ENCODE measurements at places on chromosomes 12 and 14.
A peak's percentile ranks its signal among the peaks of the same experiment; 100 is the strongest.

DNA sequence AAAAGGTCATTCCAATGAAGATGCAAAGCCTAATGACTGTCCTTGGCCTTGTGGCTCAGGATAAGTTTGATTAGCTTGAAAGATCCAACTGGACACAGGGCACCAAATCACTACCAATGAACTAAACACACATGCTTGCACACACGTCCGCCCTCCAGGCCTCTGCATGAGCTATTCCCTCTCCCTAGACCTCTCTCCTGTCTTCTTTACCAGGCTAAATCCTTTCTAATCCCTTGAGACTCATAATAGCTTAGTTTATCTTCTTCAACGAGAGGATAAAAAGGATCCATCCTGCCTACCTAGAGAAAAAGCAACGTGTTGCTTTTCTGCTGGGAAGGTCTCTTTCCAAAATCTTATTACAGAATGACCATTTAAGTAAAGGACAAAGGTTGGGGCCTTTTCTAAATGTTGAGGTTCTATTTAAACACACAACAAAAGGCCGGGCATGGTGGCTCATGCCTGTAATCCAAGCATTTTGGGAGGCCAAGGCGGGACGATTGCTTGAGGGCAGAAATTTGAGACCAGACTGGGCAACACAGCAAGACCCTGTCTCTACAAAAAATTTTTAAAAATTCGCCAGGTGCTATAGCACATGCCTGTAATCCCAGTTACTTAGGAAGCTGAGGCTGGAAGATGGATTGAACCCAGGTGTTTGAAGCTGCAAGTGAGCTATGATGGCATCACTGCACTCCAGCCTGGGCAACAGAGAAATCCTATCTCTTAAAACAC, 22.4 kb downstream of the PXN start:
- DNase-seq: no peak

DNA sequence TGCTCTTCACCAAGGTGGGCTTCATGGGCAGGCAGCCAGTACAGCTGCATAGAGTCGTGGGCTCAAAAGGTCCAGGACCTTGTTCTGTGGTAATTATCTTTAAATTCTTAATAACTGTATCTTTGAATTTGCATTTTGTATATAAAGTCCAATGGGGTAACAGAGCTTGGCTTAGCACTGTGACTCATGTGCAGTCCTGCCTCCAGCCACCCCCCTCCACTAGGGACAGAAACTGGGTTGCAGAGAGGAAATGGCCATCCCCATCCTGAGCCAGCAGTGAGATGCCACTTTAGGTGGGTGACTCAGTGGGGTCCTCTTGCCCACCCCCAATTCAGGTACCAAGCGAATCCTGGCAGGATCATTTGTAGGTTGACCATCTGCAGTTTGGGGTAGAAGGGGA, 48.1 kb downstream of the EPS8 start:
- no peak for DNase-seq

GRCh38 chr12:121534495-121535148, 46.2 kb downstream of the KDM2B start:
- peak; percentile 75 for DNase-seq

DNA sequence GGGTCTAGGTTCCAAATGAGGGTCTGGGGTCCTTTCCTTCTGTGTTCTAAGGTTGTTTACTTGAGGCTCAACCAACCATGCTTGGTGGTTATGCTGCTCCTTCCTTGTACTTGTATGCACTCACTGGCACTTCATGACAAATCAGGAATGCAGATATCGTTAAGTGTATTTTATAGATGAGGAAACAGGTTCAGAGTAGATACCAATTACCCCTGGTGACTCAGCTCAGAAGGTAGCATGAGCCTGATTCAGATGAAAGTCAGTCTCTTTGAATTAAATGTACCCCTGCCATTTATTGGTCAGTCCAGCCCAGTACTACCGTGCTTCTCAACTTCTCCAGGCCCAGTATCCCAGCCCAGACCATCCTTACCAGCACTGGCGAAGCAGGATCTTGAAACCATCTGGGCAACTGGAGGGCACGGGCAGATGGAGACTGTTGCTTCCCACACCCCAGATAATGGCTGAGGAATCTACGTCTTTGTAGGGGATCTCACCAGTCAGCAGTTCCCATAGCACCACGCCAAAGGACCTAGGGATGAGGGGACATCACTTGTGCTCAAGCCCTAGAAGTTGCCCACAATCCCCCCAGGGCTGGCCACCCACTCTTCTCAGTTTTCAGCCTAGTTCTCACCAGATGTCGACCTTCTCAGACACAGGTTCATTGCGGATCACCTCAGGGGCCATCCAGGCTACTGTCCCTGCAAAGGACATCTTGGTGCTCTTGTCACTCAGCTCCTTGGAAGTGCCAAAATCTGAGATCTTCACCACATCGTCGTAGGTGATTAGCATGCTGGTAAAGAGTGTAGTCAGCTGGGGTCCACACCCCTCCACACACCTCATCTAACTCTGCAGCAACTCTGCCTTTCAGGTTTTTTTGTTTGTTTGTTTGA, 14.3 kb downstream of the MAP3K12 start:
- no peak for DNase-seq

GRCh38 chr14:45426685-45427282, 173.8 kb upstream of the MIS18BP1 start:
- DNase-seq: no peak

DNA sequence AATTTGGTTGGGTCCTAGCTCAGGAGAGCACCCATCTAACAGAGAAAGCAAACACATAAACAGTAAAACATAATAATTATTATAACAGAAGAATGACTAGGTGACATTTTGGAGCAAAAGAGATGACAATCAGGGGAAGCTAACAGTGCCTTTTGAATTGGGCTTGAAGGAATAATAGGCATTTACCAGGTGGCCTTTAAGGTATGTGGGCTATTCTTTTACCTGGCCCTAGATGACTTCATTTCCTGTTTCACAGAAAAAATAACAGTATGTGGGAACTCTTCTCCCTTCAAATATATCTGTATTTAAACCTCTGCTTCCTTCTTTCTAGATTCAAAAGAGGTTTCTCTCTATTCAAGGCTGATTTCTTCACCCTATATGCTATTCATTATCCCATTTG, 3.8 kb downstream of the IRAK4 start:
- no peak for DNase-seq

DNA sequence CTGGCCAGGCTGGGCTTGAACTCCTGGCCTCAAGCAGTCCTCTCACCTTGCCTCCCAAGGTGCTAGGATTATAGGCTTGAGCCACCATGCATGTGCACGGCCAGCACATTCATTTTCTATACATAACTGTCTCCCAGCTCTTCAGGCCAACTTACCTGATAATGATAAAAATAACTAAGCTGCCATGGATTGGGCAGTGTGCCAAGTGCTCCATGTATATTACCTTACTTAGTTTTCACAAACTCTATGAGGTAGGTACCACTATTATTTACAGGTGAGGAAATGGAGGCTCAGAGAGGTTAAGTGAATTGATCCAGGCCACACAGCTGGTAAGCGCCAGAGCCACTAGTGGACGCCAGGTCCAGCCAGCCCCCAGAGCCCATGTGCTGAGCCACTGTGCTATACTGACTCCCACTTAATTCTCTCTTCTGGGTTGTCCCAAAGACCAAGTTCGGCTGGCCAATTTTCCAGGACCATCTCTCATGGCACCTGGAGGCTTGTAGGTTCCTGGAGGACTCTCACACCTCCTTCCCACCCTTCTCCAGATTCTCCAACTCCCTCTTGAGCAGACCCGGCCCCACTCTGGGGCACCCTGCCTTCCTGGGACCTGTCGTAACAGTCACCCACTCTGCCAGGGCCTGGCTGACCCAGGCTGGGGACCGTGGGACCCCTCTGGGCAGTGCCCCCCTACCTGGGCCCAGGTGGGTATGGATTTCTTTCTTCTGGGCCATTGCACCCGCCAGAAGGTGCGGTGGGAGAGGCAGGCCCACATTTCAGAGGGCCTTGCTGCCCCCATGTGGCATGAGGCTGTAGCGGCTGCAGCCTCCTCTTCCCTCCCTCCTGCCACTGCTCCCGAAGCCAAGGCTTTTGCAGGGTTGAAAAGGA, 30.2 kb upstream of the CIPC start:
- DNase-seq: peak; percentile 48

GRCh38 chr14:101520621-101521472, 40.4 kb upstream of the DIO3 start:
- no peak for DNase-seq

DNA sequence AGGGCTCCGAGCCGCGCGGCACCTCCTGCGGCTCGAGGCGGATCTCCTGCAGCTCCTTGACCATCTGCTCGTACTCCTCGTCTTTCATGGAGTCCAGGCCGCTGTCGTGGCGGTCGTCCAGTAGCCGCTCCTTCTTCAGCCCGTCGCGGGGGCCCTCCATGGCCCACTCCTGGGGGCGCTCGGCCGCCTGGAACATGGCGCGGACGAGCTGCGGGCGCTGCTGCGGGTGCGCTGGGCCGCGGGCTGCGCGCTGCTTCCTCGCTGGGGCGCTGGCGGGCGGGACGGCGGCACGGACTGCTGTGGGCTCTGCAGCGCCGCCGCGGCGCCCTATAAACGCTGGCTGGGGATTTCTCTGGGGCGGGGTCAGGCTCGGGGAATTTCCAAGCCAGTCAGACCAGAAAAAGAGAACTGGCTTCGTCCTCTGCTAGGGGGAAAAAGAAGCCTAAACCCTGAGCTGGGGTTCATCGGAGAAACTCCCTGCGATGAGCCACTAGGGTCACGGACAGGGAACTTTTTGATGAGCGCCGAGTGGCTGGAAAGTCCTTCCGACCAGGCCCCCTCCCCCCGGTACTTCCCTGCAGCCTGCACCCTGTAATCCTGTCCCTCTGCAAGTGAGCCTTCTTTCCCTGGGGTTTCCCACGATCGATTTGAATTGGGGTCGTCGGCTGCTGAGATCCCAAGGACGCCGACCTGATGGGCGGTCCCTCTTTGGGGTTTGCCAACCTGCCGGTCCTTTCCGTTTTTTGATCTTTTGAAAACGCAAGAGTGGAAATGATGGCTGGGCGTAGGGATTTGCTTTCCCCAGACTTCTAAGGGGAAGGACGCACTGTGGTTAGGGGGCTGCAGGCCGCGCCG, at the start of gene NFKBIA:
NFKBIA (minus strand) TSS at position 301 of the 855 bp plus-strand sequence; CDS start at position 196, 105 bp downstream.
- peak; percentile 90 for DNase-seq

- DNase-seq: no peak
Observed at GRCh38 chr12:50059440-50060119, 2.2 kb downstream of the ASIC1 start.

DNA sequence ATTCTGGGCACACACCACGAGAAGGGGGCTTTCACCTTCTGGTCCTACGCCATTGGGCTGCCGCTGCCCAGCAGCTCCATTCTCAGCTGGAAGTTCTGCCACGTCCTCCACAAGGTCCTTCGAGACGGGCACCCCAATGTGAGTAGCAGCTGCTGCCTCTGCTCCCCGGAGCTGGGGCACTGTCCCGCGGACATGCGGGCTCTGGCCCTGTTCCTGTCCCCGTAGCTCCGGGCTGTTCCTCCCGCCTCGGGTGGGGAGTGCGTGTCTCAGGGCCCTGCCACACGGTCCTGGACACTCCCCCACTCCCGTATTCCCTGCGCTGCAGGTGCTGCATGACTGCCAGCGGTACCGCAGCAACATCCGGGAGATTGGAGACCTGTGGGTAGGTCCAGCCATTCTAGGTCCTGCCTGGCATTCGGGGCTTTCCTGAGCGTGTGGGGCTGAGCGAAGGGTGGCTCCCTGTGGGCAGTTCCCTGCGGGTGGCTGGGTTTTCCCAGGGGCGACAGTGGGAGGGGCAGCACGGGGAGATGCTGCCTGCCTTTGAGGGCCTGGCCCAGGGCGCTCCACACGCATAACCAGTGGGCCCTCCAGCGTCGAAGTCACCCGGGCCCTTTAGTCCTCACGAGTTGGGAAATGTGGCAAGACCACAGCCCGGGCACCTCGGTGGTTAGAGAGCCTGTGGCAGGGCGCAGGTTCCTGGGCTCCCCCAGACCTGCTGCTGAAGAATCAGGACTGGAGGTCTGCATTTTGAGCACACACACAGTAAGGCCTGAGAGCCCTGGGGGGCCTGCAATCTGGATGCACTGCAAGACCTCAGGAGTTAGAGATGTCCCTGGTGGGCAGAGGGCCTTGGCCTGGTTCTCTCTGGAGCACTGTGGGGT, 13.5 kb downstream of the HIP1R start:
- DNase-seq: no peak

DNA sequence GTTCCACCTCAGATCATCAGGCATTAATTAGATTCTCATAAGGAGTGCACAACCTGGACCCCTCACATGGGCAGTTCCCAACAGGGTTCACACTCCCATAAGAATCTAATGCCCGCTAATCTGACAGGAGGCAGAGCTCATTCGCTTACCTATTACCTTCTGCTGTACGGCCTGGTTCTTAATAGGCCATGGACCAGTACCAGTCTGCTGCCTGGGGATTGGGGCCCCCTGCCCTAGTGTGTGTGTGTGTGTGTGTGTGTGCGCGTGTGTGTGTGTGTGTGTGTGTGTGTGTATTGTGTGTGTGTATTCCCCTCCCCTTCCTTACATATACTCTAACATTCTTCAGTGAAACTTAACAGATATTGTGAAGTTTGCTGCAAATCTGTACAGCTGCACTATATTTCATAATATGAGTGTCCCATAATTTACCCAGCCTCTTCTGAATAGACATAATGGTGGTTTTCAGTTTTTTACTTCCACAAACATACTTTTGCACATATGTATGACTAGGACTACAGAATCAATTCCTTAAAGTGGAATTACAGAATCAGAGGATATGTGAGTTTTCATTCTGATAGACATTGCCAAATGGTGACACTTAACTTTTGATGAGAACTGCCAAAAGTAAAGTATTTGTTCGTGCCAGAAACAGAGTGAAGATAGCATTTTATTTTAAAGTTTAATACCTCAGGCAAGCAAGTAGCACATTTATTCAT, 205.2 kb upstream of the EEA1 start:
- no peak for DNase-seq

GRCh38 chr12:112851024-112851777, 55.6 kb upstream of the OAS1 start:
- DNase-seq: no peak

Data from effector CD4-positive, alpha-beta T cell (primary cell).